Ecto neural progenitor cell (in vitro differentiated cells): ENCODE measurements at places on chromosomes 6 and 20.

GRCh38 chr20:32465092-32465900, 107.2 kb downstream of the ASXL1 start:
- DNase-seq = no peak

- no peak for DNase-seq
Measured at GRCh38 chr20:59103573-59103972, 60.0 kb upstream of the ZNF831 start.

GRCh38 chr6:107114926-107115694, at the start of gene BEND3:
Gene BEND3 (minus strand): TSS chr6:107115515. CDS start chr6:107099285, 16,230 bp downstream.
- DNase-seq = peak; percentile 80

GRCh38 chr6:40542175-40542764, 44.9 kb downstream of the LRFN2 start:
- no peak for DNase-seq

DNA sequence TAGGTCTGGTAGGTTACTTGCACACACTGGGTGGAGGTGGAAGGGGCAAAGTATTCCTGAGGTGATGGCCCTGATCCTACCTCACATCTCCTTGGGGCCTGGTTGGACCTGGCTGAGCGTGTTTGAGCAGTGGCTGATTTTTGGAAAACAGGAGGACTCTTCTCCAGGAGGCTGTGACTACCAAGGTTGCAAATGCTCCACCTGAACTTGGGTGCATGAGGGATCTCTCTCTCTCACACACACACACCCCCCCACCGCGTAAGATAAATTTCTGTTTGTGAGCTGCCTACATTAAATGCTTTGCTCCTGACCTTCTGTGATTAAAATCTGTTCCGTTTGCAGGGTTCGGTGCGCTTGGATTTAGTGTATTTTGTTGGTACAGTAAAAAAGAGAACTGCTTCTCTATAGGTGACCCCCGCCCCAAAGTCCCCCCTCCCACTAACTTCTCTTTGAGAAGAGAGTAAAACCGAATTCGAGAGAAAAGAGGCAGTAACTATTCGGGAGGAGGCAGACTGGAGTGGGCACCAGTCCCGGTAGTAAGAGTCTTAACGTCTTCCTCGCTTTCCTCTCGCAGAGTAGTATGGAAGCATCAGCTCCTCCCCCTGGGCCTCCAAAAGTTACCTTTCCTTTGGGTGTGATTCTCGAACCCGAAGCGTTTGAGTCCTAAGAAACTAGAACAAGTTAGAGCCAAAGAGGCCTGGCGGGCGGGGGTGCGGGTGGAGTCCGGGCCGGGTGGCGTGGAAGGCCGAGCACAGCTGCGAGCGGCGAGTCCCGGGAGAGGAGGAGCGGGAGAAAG, 585 bp upstream of the DSE start:
- no peak for DNase-seq

DNA sequence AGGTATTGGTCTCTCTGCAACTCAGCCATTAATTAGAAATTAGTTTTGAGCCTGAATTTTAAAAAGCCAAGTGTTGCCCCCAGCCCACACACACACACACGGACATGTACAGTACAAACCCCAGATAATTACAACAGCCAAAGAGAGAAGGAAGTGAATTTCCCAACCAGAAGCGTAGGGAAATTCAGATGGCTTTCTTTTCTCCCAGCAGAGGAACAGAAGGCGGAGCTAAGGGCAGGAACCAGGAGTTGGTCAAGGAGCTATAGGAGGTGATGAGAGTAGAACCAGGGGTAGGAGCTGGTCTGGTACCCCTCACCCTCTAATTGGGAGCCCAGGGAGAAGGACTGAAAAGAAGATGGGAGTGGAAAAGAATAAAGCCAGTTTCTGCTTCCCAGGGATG, 3.9 kb upstream of the ZBTB9 start:
- DNase-seq = no peak

DNA sequence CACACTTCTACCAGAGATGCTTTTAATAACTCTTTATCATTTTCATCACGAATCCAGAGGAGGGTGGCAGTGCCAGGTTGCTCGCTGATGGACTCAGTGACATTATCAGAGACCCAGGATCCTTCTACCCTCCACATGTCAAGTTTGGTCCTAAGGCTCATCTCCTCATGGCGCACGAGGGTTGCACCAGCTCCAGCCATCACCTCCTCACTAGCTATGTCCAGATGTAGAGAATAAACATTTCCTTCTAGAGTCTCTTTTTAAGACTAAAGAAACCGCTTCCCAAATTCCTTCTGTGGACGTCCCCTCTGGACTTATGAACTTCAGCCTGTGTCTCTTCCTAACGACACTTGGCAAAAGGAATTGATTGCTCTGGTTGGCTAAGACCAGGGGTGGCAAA, 178.7 kb downstream of the BMP7 start:
- DNase-seq = no peak

GRCh38 chr6:161503570-161503969, 229.7 kb upstream of the AGPAT4 start:
- DNase-seq = no peak

DNA sequence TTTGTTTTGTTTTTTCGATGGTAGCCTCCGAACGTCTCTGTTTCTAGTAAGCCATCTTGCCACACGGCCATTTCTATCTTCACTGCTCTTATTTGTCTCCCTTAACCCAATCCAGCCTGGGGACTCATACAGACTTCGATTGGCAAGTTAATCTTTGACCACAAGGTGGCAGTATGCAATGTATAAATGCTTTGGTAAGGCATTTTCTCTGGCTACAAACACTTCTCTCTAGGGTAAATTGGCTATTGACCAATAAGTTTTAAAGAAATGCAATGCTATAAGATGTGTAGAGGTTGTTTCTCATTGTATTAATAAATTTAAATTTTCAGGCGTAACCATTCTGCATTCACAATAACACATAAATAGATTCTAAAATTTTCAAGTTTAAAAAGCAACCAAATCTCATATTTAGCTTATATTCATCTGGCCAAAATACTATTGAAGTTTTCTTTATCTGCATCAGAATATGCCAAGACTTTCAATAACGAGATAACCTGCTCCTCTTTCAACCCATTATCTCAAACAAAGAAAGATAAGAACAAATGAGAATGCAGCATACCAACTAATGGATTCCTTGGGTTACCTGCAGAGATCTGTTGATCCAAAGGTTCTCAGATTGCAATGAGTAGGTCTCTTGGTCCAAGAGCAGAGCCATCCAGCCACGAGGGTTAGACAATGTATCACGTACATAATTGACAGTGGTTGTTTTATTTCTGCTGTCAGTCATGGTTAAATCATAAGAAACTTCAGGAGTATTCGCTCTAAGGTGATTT, 231.9 kb downstream of the PKHD1 start:
- DNase-seq = peak; percentile 51

GRCh38 chr6:33950891-33951889, 147.4 kb upstream of the MLN start:
- DNase-seq = no peak

- no peak for DNase-seq
Measured at GRCh38 chr6:50602292-50602691, 111.0 kb upstream of the TFAP2D start.

DNA sequence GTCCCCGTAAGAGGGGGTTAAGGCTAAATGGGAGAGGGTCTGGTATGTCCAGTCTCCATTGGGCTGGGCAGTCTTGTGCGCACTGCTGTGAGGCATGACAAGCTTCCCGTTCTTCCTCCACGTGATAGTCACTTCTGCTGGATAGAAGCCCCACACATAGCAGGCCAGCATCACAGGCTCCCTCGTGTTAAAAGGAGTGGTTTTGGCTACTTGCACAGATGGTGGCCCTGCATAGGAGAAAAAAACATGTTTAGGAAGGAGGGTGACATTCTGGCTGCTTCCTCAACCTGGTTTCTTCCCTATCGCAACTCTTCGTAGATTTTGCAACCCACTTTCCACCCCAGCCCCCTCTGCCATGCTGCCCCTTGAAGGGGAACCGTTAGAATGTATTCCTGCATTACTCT, 3.6 kb downstream of the HLA-DMB start:
- DNase-seq = no peak

GRCh38 chr6:151160929-151161757, 78.6 kb upstream of the AKAP12 start:
- no peak for DNase-seq

DNA sequence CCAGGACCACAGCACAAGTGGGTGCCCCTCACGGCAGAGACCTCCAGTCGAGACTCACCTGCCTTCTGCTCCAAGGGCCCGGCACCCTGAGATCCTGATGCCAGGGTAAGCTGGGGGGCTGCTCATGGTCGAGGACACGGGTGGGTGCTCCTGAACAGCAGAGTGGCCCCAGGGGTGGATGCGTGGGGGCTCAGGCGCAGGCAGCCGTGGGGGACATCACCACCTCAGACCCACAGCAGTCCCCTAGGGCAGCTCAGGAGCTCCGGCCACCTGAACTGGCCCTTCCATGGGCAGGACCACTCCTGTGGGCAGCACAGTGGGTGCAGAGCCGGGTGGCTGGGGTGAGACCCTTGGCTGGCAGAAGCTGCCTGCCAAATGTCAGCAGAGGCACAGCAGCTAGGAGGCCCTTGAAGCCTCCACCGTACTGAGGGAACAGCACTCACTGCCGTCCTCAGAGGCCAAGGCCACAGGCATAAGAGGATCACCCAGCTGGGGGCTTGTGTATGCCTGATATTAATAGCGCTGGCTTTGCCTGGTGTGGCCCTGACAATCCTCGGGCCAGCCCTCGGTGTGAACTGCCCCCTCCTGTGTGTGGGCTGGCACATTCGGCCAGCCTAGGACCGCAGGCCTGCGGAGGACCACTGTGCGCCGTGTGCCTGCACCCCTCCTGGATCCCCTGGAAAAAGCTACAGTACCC, 5.4 kb downstream of the UCKL1 start:
- no peak for DNase-seq

DNA sequence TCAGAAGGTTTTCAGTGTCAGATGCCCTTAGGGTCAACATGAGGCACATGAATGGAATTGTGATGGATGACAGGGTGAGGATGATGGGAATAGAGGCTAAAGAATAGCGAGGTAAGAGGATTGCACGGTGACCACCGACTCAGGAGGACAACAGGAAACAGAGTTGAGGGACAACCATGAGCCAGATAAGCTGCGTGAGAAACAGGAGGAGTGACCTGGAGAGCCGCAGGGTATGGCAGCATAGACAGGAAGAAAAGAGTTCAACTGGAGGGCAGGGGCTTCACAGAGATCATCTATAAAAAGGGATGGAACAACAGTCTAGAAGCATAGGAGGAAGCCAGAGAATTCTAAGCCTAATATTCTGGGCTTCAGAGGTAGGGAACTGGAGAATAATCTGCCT, 84.7 kb upstream of the ENPP5 start:
- no peak for DNase-seq

GRCh38 chr20:43590392-43591303, at the start of gene IFT52:
Gene IFT52 (plus strand): TSS chr20:43590937. CDS start chr20:43594699, 3,762 bp downstream.
- peak; percentile 93 for DNase-seq

GRCh38 chr6:47687432-47687831, 10.9 kb upstream of the ADGRF4 start:
- no peak for DNase-seq

GRCh38 chr6:107787589-107787960, 36.5 kb downstream of the SCML4 start:
- no peak for DNase-seq

DNA sequence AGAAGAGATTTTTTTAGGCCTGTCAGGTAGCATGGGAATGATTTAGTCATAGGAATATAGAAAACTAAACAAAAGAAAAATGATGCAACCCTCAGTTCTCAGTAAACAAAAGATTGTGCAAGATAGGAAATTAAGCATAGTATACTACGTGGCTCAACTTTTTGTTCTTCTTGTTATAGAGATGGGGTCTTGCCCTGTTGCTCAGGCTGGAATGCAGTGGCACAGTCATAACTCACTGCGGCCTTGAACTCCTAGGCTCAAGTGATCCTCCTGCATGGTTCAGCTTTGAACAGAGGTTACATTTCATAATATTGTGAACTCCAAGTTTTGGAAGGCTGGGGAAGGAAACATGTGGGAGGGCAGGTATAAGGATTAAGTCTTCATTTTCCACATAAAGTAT, 28.5 kb downstream of the SLX4IP start:
- DNase-seq = no peak

GRCh38 chr20:8912731-8913130, 156.2 kb upstream of the PLCB4 start:
- DNase-seq = no peak

DNA sequence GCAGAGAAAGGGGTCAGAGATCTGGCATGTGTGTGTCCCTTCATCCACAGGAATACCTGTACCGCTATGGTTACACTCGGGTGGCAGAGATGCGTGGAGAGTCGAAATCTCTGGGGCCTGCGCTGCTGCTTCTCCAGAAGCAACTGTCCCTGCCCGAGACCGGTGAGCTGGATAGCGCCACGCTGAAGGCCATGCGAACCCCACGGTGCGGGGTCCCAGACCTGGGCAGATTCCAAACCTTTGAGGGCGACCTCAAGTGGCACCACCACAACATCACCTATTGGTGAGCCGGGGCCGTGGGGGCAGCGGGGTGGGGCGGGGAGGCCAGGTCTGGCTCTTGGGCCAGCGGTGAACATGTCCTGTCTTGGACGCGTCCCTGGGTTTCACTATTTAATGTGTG, 1.1 kb downstream of the MMP9 start:
- DNase-seq = no peak
